ENCODE measurements at places on chromosomes 4 and X.

GRCh38 chr4:158778712-158779111, 9.9 kb downstream of the FNIP2 start:
- no peak for DNase-seq

DNA sequence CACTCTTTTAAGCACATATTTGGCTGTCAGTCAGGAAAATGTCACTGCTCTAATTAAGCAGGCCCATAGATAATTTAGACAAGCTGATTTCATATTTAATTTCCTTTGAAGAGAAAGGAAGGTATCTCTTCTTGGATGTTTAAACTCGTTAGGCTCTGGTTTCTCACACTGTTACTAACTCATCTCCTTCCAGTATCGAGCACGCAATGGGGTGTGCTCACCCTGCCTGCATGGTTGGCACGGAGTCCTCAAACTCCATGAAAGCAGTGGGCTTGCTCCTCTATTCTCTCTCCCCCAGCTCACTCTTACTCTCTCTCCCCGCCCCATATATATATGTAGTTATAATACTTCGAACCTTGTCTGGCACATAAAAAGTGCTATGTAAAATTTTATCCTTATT, 76.9 kb downstream of the EGF start:
- DNase-seq = no peak

- DNase-seq = peak; percentile 5
Observed at GRCh38 chrX:46912603-46913491, 626 bp downstream of the JADE3 start.

- no peak for DNase-seq
Observed at GRCh38 chrX:31057691-31058090, 14.2 kb downstream of the FTHL17 start.

DNA sequence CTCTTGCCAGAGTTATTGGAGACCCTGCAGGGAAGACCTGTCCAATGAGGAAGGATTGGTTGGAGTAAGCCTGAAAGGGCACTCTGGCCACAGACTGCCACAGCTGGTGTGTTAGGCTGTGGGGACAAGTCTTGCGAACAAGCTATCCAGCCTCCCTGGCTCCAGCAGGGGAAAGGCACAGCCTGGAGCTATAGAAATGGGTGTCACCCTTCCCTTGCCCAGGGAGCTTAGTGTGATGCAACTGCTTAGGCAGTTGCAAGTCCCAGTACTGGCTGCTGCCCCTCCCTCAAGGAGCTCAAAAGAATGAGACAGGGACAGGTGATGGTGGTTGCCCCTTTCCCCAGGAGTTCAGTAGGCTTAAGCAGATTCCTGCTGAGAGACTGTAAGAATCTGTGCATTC, 165.7 kb upstream of the CT83 start:
- DNase-seq = no peak

GRCh38 chrX:71532078-71532752, 689 bp upstream of the OGT start:
- no peak for DNase-seq

GRCh38 chr4:97150966-97151365, 992.3 kb downstream of the STPG2 start:
- no peak for DNase-seq

DNA sequence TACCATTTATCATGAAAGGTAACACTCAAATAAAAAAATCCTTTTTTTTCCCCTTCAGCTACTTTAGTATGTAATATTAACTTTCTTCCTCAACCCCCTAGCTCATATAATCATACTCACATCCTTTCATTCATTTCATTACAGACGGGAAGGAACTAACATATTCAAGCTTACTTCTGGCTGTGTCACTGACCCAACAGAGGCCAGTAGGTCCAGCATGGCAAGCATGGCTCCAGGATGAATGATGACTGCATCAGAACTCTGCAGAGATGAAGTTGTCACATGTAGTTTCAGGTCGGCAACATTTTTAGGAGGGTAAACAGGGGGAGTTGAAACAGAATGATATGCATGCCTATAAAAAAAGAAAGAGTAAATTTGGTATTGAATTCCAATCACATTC, 163.4 kb downstream of the WDFY3 start:
- no peak for DNase-seq

DNA sequence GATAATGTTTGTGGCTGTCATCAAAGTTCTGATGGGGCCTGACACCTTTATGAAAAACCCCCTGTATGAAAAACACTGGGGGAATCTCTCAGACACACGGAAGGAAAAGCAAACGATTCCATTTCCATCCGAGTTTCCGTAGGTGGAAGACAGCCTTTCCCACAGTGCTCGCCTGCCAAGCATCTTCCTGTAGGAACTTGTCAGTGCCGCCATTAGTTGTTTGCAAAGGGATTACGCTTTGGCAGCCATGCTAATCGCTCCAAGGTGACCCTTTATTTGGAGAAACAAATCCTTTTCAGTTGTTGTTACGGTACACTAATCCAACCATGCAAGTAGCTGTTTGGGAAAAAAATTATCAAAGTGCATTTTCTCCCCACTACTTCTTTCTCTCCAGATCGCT, 44.4 kb upstream of the STOX2 start:
- DNase-seq = no peak

GRCh38 chr4:13523105-13523477, 21.2 kb downstream of the NKX3-2 start:
- no peak for DNase-seq

DNA sequence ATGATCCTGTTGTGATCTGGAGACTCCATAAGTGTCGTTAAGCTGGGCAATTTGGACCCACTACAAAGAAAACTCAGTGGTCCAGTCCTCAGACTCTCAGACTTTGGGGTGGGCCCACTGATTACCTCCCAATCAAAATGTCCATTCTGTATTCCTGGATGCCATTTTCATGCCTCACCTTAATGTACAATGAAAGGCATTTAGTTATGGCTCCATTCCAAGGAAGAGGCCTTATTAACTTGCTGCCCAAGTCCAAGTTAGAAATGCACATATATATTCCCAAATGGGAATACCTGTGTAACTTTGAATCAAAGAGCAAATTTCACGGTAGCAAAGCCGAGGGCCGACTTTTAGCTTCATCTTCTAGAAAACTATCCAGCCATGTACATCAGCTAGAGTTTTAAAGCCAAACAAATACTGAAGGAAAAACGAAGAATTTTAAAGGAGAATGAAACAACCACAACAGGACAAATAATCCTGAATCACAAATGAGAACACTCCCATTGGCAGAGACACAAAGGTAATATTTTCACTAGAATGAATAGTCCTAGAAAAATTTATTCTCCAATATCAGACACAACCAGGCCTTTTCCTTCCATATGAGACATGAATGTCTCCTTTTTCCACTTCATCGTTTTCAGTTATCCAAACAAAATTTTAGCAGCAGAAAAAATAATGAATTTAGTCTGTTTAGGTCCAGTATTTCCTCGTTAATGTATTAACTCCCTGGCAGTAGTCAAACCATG, 63.7 kb upstream of the HHIP start:
- no peak for DNase-seq

- no peak for DNase-seq
Observed at GRCh38 chr4:122341886-122342285, 36.9 kb upstream of the ADAD1 start.

DNA sequence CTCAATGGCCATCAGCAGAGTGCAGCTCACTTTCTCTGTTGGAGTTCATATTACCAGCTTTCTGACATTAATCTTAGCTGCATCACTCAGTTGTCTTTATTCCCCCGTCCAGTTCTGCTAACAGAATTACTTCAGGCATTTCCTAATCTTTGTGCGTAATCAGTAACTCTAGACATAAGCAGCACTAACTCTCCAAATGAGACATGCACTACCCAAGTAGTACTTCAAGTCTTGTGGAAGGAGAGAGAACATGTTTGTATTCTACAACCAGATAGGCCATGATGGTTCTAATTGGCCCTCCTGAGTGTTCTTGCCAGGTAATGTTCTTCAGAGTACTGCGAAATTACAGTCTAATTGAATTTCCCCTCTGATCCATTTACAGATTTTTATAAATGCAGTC, 448.5 kb upstream of the RPS6KA3 start:
- DNase-seq = no peak

GRCh38 chr4:48022192-48022799, 5.7 kb downstream of the NIPAL1 start:
- no peak for DNase-seq

DNA sequence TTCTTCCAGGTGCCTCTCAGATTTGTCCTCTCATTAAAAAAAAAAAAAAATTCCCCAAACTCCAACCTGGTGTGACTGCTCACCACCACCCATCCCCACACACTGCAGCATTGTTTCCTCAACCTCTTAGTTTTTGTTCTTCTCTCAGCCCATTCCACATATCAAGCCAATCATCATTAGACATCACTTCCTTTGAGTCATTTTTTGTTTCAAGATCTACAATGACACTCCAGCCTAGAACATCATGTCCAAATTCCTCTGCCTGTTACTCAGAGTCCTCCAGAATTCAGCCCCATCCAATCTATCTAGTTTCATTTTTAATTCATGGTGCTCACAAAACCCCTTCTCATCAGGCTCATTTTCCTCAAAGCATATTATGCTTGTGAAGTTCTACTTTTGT, 262.5 kb upstream of the TEX13A start:
- DNase-seq = no peak

DNA sequence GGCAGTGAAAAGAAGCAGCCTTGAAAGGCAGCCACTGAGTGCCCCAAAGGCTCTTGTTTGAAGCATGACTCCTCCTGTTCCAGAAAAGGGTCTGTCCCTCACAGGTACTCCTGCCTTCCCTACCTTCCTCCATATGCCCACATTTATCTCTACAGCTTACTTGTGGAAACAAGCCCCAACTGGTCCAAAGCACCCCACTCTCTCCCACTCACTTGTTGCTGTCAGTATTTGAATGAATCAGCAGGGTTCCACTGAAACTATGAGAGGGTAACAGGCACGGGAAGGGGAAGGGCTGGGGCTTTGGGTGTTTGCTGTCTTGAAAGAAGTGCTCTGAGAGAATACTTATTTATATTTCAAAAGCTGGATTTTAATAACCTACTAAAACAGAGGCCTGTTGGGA, 34.9 kb downstream of the GPR143 start:
- DNase-seq = no peak

- no peak for DNase-seq
Observed at GRCh38 chr4:150004481-150004880, 73.8 kb upstream of the DCLK2 start.

GRCh38 chr4:78901882-78902281, 37.4 kb downstream of the PAQR3 start:
- DNase-seq = no peak

Data from NCI-H1694 treated with DMSO at 0.1 percent for 48 hours (cell line).